ENCODE measurements at places on chromosomes 7 and 10.

GRCh38 chr7:95686109-95686508, 86.2 kb upstream of the DYNC1I1 start:
- no peak for DNase-seq

- DNase-seq, result no peak
Observed at GRCh38 chr10:69898941-69899340, 97.2 kb downstream of the COL13A1 start.

DNA sequence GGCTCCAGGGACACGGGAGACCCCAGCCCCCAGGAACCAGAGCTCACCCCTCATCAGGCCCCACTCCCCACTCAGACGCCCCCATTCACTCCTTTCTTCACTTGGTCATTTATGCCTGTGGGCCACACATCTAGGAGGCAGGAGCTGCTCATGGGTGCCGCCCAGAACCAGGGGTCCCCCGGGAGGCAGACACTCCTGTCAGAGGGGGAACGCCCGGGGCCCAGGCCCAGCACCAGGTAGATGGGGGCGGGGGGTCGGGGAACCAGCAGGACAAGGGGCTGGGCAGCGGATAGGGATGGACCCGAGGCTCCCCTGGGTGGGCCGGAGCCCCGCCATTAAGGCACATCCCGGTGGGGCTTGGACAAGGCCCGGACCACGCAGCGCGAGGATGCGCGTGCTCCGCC, 11.8 kb downstream of the CALY start:
- no peak for DNase-seq

GRCh38 chr7:27364344-27364758, 121.7 kb downstream of the EVX1 start:
- no peak for DNase-seq

DNA sequence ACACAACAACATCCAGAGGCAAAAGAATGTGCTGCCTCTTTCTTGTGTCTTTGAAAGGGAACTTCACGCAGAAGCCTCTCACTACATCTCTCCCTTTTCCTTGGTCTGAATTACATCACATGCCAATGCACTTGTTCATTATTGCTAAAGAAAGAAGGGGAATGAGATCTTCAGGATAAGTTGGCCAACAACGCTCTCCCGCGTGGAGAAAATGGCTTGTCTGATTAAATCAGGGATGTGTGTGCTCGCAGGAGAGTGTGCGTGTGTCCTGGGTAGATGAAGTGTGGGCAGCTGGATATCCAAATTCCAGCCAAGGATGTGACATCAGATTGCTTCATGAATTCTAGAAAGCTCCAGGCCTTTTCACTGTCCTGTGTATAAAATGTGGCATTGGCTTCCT, 541.6 kb upstream of the FZD8 start:
- DNase-seq, result no peak

DNA sequence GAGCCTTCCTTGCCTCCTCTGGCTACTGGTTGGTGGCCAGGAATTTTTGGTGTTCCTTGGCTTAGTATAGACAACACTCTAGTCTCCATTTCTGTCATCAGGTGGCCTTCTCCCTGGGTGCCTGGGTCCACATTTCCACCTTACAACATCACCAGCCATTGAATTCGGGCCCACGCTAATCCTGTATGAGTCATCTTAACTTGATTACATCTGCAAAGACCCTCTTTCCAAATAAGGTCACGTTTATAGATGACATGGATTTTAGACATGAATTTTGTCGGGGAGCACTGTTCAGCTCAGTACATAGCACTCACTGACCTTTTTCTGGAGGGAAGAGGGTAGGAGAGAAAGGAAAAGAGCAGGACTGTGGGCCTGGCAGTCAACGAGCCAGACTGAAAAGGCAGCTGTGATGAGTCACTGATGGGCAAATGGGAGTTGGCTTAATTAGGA, 39.4 kb downstream of the MMRN2 start:
- no peak for DNase-seq

DNA sequence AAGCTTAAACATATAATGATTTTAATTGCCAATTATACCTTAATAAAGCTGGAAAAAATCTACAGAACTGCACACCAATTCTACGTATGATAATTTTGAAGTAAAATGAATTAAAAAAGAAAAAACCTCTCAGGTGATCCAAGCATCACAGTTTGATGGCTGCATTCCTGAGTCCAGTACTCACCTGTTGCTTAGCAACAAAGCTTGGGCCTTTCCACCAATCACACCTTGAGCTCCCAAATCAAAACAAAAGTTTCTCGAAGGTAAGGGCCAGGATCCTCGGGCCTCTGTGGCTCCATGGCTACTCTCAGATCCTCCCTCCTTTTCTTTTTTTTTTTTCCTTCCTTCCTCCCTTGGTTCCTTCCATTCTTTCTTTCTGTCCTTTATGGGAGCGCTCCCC, 137.2 kb upstream of the PCBD1 start:
- no peak for DNase-seq

GRCh38 chr7:1529383-1530116, 952 bp upstream of the MAFK start:
- DNase-seq, result no peak

DNA sequence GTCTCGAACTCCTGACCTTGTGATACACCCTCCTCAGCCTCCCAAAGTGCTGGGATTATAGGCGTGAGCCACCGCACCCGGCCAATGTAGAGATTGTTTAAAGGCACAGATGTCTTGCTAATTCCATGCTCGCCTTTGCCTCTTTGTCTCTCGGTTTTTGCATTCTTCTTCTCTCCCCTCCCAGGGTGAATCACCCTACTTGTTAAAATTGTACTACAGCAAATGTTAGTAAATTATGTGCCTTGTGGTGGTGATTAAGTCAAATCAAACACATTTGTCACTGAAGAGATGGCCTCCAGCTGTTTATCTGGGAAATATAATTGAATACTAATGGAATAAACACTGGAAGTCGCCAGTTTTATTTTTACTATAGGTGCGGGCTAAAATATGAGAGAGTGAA, 384.4 kb upstream of the AUTS2 start:
- DNase-seq, result no peak

DNA sequence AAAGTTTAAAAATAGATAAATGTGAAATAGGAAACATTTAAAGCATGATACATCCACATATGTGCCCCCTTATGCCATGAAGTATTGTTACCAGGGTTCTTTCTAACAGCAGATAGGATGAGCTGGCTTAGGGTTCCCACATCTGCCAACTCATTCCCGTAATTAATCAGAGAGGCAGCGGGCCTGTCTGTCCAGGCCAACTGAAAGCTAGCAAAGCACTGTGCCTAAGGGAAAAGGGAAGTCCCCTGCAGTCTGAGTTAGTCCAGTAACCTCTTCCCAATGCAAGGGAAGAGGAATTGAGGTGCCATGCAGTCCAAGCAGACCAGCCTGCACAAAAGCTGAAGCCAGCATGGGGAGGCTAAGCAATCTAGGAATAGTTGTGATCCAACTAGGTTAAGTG, 18.3 kb upstream of the ZC3HAV1L start:
- no peak for DNase-seq

DNA sequence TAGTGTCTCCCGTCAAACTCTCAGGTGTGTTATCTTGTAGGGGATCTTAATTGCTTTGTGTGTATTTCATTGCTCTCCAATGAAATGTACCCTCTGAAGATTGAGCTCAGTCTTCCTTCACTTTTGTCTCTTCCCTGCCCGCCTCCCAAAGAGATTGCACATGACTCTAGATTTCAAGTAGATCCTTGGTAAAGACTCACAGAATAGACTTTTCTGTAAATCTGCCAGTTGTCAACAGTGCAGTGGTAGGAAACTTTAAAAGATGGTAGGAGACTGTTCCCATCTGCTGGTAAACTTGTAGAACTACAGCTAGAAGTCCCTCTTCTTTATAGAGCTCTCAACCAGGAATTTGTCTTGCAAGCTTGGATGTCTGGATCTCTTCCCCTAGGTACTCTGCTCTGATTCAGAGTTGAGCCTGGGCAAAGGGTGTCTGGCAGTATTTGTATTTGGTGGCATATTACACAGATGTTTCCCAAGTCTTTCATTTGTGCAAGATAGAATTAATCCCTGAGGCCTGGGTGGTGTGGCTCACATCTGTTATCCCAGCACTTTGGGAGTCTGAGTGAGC, 9.6 kb downstream of the CCL26 start:
- no peak for DNase-seq

DNA sequence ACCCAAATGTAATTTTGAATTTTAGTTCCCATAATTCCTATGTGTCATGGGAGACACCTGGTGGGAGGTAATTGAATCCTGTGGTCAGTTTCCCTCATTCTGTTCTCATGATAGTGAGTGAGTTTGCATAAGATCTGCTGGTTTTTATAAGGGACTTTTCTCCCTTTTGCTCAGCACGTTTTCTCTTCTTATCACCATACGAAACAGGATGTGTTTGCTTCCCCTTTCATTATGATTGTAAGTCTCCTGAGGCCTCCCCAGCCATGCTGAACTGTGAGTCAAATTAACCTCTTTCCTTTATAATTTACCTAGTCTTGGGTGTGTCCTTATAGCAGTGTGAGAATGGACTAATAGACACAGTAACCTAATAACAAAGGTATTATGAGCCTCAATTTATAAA, 36.1 kb upstream of the ZNF736 start:
- no peak for DNase-seq

DNA sequence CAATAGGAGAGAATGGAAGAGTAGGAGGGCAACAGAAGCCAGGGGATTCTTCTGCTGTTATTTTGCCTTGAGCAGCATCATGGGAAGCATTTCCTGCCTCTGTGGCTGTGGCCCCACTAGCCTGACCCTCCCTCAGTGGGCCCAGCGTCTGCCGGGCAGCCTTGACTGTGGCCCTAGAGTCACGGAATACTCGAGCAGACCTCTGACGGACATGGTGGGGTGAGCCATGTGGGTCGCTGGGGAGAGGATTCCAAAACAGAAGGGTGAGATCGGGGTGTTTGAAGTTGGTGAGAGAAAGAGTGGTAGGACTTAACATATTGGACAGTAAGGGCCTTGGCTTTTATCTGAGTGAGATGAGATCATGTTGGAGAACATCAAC, 8.3 kb upstream of the PRKAG2 start:
- no peak for DNase-seq

- no peak for DNase-seq
Observed at GRCh38 chr10:65197935-65198334, 1676.7 kb downstream of the REEP3 start.

DNA sequence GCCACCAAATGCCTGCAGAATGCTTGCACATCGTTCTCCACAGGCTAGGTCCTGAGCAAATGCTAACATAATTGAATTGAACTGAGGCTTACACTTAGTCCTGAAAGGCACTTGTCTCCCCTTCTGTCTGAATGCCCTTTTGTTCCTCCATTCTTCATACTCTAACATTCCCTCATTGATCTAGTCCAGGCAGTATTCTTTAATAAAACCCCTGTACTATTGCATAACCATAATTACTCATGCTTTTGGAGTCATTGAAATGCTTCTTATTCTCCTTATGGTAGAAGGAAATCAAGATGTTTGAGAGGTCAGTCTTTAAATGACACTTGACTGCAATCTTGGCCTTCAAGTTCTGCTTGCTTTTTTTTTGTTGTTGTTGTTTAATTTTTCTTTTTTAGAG, 7.1 kb downstream of the PI4K2A start:
- DNase-seq, result no peak

- no peak for DNase-seq
Observed at GRCh38 chr7:151237244-151238189, 5.2 kb downstream of the CHPF2 start.

DNA sequence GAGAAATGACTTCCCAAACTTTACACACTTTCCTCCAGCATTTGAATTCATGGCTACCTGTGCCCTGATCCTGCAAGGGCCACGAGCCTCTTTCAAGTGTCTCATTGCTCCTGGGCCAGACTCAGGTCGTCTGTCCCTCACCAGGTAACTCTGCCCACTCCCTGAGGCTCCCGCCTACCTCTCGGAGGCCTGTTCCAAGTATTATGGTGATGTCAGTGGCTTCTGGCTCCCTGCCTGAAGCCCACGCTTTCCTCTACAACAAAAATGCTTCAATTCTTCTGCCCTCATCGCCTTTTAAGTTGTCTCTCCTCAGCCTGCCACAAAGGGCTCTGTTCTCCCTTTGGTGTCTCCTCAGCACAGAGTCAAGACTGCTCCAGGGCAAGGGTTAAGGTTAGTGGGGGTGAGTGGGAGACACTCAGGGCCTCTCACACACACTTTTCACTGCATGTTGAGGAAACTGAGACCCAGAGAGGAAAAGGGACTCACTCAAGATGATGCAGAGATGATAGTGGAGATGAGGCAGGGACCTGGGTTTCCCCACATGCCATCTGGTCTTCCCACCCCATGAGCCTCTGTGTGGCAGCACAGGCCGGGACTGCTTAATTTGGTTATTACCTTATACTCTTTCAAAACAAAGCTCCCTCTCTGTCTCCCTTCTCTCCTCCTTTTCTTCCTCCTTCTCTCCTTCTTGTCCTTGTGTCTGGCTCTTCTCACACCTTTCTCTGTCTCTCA, 28.3 kb upstream of the EGR2 start:
- DNase-seq, result no peak

DNA sequence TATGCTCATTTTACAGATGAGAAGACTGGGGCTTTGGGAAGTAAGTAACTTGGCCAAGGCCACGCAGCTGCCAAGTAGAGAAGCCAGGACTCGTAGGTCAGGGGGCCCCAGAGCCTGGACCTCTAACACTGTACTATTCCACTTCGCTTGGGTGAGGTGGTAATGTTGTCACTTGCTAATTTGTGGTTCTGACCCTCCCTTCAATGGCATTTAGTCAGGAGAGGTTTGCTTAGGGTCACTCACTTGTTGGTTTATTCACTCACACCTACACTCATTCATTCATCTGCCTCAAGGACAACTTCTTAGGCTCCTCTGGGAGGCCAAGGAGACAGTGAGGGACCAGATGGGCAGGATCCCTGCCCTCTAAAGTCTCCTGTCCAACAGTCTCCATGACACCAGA, 21.3 kb downstream of the BTBD16 start:
- no peak for DNase-seq

- no peak for DNase-seq
Observed at GRCh38 chr7:25260862-25261494, 32.7 kb upstream of the NPVF start.

DNA sequence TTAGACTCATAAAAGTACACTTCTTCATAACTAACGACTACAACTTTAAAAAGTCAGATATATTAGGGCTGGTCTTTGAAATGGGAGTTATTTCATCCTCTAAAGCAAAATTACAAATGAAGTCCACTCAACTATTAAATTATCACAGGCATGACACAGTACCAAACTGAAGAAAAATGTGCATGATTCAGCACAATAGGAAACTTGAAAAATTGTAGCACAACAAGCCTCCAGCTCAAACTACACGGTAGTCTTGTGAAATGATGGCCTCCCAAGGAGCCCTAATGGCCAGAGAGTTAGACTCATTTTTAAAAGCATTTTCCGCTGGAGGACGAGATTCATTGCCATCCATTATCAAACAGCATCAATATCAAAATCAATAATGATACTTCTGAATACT, 76.4 kb downstream of the MAGI2 start:
- no peak for DNase-seq

GRCh38 chr10:104081998-104082397, 3.7 kb downstream of the COL17A1 start:
- DNase-seq, result no peak

- no peak for DNase-seq
Observed at GRCh38 chr7:124603066-124603465, 162.5 kb downstream of the GPR37 start.

DNA sequence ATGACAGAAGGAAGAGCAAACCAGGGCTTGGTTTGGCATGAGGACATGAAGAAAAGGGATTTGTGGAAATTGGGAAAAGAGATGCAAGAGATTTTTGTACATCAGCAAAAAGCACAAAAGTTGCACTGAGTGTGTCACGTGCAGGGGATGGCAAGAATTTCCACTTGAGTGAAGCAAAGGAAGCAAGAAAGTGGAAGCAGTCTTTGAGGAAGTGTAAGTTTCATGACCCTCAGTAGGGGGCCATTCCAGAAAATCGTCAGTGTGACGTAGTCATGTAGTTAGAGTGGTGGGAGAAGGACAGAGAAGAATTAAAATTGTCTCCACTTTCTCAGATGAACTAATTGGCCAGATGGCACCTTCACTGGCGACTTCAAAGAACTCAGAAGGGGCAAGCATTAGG, 123.3 kb upstream of the FZD1 start:
- DNase-seq, result no peak
